ENCODE measurements at places on chromosomes 5 and 9. TPM values are rescaled to one million over a fixed set of nuclear protein-coding genes. Genes with fewer than 3 reads are reported as not detected.

LSM11 gene
- total RNA-seq, result 5.7 TPM

- peak; percentile 32 for DNase-seq
Observed at GRCh38 chr5:159864885-159865691, 51.2 kb upstream of the ADRA1B start.

GRCh38 chr9:129562917-129563316 lies 58.0 kb downstream of the C9orf50 start:
- DNase-seq, result no peak

EQTN gene
- not detected for total RNA-seq

GRCh38 chr5:177112589-177113220 lies 20.9 kb upstream of the NSD1 start:
- no peak for DNase-seq

- DNase-seq, result no peak
Observed at GRCh38 chr5:104937598-104937997, 1375.0 kb upstream of the NUDT12 start.

- DNase-seq, result peak; percentile 62
Observed at GRCh38 chr9:121966706-121967105, 126.4 kb downstream of the TTLL11 start.

Data from myocyte (in vitro differentiated cells).